Ascending aorta (tissue), 2 donors: ENCODE measurements at places on chromosomes 6 and 20. TPM values are rescaled to one million over a fixed set of nuclear protein-coding genes. Genes with fewer than 3 reads are reported as not detected.

Gene MACROD2
- 3.5 TPM for total RNA-seq

Gene E2F1
- total RNA-seq, result 0.53 TPM

Gene FNDC11
- total RNA-seq, result not detected

Gene LAMP5
- not detected for total RNA-seq

Gene GTPBP2
- 30.7 TPM for total RNA-seq

Gene HLA-E
- total RNA-seq, result 896 TPM

GRCh38 chr6:129491436-129491835 is 218.5 kb downstream of the ARHGAP18 start:
- no peak for DNase-seq

DNA sequence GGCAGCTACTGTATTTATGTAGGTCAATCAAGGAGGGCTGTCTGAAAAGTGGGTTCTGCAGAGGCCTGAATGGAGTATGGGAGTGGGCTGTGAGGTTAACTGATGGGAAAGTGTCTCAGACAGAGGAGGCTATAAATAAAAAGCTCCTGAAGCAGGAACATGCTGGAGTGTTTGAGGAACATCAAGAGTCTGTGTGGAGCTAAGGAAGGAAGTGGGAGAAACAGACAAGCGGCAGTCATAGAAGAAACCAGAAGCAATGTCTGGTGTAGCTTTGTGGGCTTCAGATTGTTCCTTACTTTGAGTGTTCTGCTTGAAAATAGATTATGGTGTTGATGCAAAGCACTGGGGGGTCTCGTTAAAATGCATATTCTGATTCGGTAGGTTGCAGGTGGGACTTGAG is 101.5 kb upstream of the OGFRL1 start:
- no peak for DNase-seq

DNA sequence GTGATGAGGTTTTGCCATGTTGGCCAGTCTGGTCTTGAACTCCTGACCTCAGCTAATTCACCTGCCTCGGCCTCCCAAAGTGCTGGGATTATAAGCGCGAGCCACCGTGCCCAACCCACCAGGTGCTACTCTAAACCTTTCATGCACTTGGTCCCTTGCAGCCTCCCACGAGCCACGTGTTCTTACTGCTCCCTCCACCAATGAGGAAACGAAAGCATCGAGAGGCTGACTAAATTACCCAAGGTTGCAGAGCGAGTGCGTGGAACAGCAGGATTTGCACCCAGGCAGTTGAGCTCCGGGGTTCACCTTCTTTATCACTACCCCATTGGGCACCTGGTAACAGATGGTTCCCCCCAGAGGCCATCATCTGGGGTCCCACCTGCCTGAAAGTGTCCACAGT is 208.3 kb downstream of the LY86 start:
- DNase-seq, result no peak

DNA sequence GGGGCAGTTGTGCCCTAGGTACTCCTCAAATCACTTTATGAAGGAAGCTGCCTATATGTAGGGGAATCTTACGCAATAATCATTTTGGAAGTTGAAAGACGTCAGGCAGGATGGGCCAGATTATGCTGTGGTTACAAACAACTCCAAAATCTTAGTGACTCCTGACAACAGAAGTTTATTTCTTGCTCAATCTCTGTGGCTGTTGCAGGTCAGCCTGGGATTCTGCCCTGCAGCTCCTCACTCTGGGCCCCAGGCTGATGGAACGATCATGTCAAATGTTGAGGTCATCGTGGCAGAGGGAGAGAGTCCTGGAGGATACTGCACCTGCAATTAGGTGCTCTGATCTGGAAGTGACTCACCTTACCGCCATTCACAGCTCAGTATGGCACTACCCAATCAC is 88.4 kb downstream of the ZDHHC14 start:
- no peak for DNase-seq

DNA sequence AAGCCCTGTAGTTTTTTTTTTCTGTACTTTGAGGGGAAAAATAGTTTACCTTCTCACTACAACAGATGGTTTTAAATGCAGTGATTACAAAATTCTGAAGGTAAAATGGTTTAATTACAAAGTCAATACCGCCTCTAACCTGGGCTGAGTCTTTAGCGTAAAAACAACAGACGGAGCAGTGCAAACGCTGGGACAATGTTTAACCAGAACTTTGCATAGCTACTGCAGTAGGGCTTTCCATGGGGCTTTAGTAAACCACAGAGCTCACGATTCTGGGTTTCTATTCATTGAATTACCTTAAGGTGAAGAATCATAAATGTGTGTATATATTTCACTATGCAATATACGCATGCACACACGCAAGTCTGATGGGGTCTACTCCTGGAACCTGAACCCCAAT is 77.9 kb downstream of the RFX6 start:
- no peak for DNase-seq

- DNase-seq, result no peak
Measured at GRCh38 chr20:14828459-14828858, 491.0 kb upstream of the FLRT3 start.

DNA sequence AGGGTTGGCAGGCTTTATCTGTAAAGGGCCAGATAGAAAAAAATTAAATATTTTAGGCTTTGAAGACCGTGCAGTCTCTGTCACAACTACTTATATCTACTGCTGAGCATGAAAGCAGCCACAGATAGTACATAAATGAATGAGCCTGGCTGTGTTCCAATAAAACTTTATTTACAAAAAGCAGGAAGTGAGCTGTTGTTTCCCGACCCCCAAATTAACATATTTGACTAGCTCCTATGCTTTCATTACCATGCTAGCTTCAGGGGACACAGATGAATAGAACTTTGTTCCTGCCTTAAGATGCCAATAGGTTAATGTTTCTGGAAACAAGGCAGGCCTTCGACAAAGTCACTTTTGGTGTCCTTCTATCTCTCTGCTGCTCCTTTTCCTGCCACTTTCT is 1058.0 kb upstream of the FLRT3 start:
- DNase-seq, result no peak

- DNase-seq, result no peak
Measured at GRCh38 chr20:51697096-51697826, 70.9 kb downstream of the ATP9A start.

- no peak for DNase-seq
Measured at GRCh38 chr6:118306392-118307238, 241.5 kb upstream of the PLN start.

DNA sequence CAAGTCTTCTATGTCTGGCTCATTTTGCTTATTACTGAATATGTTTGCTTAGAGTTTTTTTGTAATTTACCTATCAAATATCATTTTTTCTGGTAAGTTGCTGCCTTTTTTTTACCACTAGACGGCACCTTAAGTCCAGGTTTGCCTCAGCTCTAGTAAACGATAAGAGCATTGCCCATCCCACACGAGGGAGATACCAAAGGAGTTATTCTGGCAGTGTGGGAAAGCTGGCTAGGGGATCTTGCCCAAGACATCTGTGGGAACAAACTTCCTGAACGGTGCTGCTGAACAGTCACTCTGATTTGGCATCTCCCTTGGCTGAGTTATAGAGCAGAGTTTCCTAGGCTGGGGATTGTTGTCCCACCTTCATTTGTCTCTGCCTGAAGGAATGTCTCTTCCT is 306.4 kb downstream of the COL12A1 start:
- DNase-seq, result no peak

- DNase-seq, result no peak
Measured at GRCh38 chr6:140486450-140487361, 1112.3 kb upstream of the CITED2 start.

DNA sequence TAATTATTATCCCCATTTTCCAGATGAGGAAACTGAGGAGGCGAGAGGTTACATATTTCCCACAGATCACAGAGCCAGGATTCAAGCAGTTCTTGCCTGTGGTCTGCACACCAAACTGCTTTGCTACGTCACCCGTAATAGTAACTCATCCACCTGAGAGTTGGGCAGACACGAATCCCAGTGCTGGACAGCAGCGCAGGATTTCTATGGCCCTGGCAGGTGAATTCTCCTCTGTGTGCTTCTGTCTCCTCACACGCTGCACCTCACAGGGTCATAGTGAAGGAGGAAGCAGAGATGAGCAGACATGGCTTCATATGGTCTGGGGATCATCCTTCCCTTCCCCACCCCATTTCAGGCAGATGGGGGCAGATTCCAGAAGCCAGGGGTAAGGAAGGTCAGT is 127.0 kb upstream of the LRFN2 start:
- DNase-seq, result no peak

DNA sequence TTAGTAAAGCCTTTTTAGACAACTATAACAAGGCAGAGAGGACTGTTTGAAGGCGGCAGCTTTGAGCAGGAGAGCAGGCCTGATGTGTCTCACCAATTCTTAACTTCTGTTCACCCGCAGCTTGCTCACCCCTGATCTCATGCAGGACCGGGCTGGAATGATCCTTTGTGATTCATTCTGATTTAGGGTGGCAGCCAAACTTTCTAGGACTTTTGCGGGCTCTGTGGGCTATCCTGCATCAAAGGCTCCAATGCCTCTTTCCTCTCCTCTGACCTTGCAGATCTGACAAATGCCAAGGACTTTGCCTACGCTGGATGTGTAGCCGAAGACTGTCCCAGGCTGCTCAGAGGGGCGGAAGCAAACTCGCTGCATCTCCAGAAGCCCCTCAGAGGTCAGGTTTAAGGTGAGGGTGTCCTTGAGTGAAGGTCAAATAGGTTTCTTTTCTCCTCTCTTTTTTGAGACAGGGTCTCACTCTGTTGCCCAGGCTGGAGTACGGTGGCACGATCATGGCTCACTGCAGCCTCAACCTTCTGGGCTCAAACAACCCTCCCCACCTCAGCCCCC is 72.3 kb downstream of the VEGFA start:
- no peak for DNase-seq

- DNase-seq, result no peak
Measured at GRCh38 chr6:52160472-52161104, 25.6 kb upstream of the IL17A start.

GRCh38 chr20:50788045-50788991 is 6.5 kb upstream of the BCAS4 start:
- no peak for DNase-seq
